Effector CD4-positive, alpha-beta T cell (primary cell): ENCODE measurements at places on chromosomes 6 and 20.

DNA sequence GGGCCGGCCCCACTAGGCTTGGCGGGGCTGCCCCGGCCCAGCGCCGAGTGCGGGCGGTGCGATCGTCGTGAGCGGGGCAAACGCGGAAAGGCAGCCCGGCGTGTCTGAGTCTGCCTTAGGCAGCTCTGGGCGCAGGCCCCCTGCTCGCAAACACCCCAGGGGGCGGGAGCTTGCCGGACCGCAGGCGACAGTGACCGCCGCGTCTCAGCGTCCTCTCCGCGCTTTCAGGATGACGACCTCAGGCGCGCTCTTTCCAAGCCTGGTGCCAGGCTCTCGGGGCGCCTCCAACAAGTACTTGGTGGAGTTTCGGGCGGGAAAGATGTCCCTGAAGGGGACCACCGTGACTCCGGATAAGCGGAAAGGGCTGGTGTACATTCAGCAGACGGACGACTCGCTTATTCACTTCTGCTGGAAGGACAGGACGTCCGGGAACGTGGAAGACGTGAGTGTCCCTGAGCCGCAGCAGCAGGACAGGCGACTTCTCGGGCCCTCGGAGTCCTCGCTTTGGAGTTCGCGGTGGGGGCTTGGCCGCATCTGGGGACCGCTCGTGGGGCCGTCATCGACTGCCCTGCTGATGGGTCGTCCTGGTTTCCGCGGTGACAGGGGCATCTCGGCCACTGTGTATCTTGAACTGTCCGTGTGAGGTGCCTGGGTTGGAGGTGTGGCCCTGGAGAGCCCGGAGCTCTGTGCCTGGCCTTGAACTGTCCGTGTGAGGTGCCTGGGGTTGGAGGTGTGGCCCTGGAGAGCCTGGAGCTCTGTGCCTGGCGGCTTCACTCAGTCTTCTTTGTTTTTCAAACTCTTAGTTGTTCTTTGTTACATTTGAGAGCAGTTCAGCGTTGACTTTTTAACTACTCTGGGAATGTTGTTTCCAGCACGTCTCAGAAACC lies 786 bp downstream of the ADRM1 start:
- no peak for DNase-seq

- DNase-seq: no peak
These were observed 7.4 kb downstream of the HLA-F start for GRCh38 chr6:29730575-29731126.

GRCh38 chr6:106509420-106510089 lies 119.7 kb downstream of the RTN4IP1 start:
- DNase-seq: no peak

DNA sequence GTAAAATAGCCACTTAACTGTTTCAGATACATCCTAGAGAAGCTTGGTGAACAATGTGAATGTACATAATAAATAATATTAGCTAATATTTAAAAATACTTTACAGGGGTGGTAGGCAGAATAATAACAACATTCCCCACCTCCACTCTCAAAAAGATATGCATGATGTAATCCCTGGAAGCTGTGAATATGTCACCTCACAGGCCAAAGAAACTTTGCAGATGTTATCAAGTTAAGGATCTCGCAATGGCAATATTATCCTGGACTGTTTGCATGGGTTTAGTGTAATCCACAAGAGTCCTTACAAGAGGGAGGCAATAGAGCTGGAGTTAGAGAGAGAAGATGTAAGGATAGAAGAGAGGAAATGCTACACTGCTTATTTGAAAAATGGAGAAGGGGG lies 7.0 kb upstream of the PTPRK start:
- DNase-seq: no peak

DNA sequence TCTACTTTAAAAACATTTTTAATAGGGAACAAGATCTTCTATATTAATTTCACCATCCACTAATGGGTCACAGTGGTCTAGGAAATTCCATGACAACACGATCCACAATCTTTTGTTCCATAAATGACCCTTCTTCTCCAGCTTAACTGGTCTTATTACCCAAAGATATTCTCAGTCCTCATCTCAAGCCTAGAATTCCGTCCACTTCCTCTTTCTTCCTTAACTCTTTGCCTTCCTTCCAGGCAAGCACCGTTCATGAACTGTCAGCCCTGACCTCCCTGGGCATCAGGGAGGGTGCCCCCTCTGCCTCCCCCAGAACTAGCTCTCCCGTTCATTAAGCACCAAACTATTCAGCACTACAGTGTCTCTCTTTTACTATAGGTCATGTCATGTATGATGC lies 8.0 kb downstream of the SAYSD1 start:
- DNase-seq: no peak

- no peak for DNase-seq
These were observed 35.1 kb upstream of the CCN6 start for GRCh38 chr6:112018619-112019416.

- no peak for DNase-seq
These were observed 1.3 kb downstream of the ZNF343 start for GRCh38 chr20:2507464-2507863.

DNA sequence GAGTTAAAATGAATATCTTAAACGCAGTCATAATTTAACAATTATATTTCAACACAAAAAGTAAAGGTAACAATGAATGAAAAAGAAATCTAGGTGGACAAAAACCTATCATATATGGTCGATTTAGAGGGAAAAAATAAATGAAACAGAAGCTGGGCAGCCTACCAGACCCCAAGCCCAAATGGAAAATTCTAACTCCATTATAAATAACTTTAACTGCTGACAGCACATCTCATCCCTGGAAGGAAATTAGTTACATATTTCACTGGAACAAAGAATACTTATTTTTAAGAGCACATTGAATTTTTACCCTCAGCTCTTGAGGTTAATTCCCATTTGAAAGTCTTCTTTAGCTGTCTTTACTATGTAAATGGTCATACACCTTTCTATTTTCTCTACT lies 39.1 kb downstream of the COL12A1 start:
- no peak for DNase-seq

DNA sequence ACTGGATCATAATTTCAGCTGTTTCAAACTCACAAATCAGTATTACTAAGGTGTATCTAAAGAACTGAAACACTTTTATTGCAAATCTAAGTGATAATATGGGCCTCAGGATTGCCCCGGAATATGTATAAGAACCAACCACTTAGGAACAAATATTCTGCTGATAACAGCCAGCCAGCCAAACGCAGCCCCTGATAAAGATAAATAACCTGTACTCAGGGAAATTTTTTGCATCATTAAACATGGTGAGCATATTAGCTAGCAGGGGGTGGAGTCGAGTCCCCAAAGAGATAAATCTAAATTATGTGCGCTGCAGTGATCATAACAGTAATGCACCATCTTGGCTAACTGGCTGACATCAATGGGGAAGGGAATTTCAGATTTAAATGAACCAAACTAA lies 410.2 kb upstream of the MAP3K7 start:
- no peak for DNase-seq

GRCh38 chr6:134707342-134708031 lies 242.4 kb downstream of the ALDH8A1 start:
- no peak for DNase-seq

DNA sequence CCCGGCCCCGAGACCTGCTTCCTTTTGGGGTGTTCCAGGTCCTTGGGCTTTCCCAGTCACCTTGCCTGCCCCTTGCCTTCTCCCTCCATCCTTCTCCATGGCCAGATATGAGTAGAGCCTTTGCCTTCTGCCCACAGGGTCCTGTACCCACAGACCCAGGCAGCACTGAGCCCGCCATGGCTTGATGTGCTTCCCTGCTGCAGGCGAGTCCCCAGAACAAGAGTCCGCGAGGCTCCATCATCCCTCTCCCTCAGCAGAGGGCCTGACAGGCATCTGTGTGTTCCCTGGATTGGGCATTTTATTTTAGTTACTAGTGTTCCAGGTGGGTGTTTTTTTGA lies 21.9 kb downstream of the PYGB start:
- DNase-seq: no peak

GRCh38 chr20:63223121-63223825 lies 7.3 kb upstream of the YTHDF1 start:
- DNase-seq: peak; percentile 43

- DNase-seq: no peak
These were observed 76.4 kb upstream of the HS3ST5 start for GRCh38 chr6:114419175-114419574.
